Peyer's patch (tissue), 4 donors: ENCODE measurements at places on chromosomes 11 and 22.

- DNase-seq: no peak
These were observed 2.8 kb upstream of the JHY start for GRCh38 chr11:122879785-122880184.

DNA sequence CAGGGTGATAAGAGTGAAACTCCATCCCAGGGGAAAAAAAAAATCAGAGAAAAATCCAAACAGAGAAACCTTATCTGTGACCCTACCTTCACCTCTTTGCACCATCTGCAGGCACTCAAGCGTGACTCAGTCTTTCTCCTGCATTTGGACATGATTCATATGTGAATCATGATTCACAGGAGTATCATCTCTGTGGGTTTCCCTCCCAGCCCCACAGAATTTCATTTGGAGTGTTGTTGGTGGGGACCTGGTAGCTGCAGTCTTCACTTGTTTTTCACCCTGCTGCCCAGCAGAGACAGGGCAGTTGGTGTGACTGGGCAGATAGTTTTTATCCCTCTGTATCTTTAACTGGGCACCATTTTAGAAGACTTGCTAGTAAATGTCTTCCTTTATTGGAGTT is 75.7 kb downstream of the DEPDC5 start:
- DNase-seq: peak; percentile 50

DNA sequence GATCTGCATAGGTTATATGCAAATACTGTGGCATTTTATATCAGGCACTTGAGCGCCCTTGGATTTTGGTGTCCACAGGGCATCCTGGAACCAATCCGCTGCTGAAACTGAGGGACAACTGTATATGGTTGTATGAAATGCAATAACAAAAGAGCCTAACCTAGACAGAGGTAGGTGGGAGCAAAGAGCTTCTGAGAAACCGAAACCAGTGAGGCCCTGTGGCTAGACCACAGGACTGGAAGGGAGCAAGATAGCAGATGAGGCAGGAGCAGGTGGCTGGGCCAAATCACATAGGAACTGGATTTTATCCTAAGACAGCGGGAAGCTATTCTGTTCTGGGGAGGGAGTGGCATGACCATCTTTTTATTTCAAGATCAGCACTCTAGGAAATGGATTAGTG is 30.1 kb downstream of the RCN1 start:
- DNase-seq: no peak

GRCh38 chr22:37486224-37486845 is at the start of gene MFNG:
TSS of gene MFNG (minus strand) at chr22:37486384. CDS start at chr22:37486177, 207 bp downstream.
- peak; percentile 86 for DNase-seq

- no peak for DNase-seq
These were observed 4.2 kb downstream of the USP35 start for GRCh38 chr11:78192911-78193351.

- DNase-seq: peak; percentile 88
These were observed 116.2 kb downstream of the ETS1 start for GRCh38 chr11:128471138-128471661.

GRCh38 chr11:47887910-47888569 is 39.9 kb upstream of the NUP160 start:
- no peak for DNase-seq

DNA sequence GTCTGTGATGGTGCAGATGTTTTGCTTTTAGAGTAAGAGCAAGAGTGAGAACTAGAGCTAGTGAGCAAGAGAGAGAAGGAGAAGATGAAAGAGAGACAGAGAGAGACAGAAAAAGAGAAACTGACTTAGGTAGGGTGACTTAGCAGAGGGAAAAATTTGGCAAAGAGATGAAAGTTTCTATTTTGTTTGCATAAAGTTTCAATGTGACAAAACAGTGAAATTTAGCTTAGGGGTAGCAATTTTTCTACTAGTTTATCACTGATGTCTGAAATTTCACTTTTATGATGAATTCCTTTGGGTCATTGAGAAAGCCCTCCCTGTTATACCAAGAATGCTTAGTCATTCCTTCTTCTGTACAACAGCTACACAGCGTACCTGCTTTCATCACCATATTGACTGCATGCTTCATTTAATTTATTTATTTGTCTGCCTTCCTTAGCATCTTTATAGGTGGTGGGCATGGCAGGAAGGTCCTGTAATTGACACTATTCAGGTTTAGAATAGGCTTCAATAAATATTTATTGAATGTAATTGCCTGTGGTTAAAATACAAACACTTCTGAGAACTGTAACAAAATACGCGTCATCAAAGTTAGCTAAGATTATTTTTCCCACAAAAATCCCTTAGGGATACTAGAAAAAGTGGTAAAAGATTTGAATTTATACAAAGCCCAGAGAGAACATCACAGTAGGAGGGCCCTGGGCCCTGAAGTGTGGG is 19.9 kb upstream of the CTSC start:
- DNase-seq: no peak

- DNase-seq: no peak
These were observed 41.0 kb downstream of the CSF2RB start for GRCh38 chr22:36954251-36955014.

DNA sequence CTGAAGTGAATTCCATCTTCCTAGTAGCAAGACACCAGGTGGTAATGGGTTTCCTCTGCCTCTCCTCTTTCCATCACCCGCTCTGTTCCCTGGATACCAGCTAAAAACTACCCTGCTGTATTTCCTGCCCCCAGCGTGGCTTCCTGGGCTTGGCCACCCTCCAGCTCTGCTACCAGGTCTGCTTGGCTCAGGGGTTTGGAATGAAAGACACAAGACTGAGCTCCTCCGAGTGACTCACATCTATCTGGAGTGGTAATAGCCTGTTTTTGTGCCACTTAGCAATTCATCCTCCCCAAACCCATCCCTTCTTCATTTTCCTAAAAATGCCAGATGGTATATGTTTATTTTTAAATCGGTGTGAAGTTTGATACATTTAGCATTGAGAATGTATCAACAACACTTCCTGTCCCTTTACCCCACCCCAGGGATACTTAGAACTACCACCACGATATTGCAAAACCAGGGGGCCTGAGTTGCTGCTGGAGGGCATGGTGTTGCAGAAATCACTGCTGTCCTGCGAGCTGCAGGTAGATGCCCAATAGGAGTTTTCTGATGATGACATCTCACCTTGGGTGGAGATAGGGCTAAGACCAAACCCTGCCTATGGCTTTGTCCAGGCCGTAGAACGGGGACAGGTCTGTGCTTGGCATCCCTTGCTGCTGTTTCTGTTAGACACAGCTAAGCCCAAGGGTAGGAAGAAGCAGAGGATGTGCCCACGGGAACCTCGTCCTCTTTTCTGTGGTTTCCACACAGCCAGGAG is 7.5 kb upstream of the MICAL3 start:
- no peak for DNase-seq

DNA sequence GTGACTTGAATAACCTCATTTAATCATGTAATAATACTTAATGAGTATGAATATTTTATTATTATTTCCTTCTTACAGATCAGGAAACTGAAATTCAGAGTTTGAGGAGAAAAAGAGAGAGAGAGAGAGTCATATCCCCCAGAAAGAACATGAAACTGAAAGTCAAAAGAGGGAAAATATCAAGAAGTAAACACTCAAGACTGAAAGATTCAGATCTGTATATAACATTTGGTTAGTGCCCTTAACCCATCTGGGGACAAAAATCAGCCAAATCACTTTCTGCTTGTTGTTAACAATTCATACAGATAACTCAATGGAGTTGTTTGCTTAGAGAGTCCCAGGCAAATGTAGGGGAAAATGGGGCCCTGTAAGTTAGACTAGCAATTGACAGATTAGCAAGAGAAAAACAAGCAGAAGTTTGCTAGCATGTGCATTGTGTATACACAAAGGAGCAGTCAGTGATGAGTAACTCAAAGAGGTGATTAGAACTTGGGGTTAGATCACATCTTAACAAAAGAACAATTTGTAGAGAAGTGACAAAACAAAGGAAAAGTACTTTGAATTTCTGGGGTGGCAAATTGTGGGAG is 25.9 kb upstream of the MMP13 start:
- DNase-seq: no peak

- no peak for DNase-seq
These were observed 46.9 kb downstream of the SMIM38 start for GRCh38 chr11:69202511-69203221.

GRCh38 chr22:24390576-24390975 is 36.8 kb upstream of the ADORA2A start:
- DNase-seq: no peak
